Nucleus accumbens (tissue), 56 donors: ENCODE measurements at places on chromosomes 4 and X.

GRCh38 chr4:24588216-24588954 is 4.0 kb upstream of the DHX15 start:
- DNase-seq = no peak

- DNase-seq = no peak
These were observed 172.8 kb downstream of the SHROOM3 start for GRCh38 chr4:76607846-76608245.

GRCh38 chrX:11426712-11427452 is 133.7 kb downstream of the AMELX start:
- DNase-seq = no peak

- DNase-seq = no peak
These were observed 13.8 kb upstream of the SH3TC1 start for GRCh38 chr4:8185295-8185694.

- no peak for DNase-seq
These were observed 239.1 kb downstream of the CAMK2D start for GRCh38 chr4:113522433-113522832.

DNA sequence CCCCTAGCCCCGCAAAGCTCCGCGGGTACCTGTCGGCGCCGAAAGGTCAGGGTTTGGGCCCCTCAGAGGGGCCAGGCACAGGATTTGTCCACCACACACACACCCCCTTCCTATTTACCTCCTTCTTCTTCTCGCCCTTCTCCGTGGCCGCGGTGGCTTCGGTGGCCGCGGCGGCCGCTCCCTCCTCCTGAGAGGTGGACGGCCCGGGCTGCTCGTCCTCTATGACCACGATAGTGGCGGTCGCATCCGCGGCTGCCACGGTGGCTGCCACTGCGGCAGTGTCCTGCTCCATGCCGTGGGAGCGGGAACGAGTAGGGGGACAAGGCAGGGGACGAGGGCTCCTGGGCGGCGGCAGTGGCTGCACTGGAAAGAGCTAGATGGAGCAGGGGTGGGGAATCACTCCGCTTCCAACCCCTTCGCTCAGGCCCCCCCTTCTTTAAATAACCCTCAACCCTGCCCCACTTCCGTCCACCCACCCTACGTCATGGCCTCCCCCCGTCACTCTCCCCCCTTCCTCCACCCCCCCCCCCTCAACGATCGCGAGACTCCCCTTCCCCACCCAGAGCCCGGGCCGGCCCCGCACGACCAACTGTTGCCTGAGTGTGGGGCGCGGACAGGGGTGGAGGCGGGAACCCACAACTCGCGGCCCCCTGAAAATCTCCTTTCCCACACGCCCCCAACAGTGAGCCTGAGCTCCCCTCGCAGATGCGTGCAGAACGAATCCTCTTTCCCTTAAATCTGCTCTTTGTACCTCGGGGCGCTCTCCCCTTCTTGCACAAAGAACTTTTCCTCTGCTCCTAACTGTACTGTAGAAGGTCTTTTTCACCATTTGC is at the start of gene SMARCA1:
TSS of gene SMARCA1 (minus strand) at position 412 of the 833 bp plus-strand sequence. CDS start at position 292, 120 bp downstream.
- peak; percentile 18 for DNase-seq

GRCh38 chr4:1022739-1023066 is 11.3 kb downstream of the FGFRL1 start:
- no peak for DNase-seq

DNA sequence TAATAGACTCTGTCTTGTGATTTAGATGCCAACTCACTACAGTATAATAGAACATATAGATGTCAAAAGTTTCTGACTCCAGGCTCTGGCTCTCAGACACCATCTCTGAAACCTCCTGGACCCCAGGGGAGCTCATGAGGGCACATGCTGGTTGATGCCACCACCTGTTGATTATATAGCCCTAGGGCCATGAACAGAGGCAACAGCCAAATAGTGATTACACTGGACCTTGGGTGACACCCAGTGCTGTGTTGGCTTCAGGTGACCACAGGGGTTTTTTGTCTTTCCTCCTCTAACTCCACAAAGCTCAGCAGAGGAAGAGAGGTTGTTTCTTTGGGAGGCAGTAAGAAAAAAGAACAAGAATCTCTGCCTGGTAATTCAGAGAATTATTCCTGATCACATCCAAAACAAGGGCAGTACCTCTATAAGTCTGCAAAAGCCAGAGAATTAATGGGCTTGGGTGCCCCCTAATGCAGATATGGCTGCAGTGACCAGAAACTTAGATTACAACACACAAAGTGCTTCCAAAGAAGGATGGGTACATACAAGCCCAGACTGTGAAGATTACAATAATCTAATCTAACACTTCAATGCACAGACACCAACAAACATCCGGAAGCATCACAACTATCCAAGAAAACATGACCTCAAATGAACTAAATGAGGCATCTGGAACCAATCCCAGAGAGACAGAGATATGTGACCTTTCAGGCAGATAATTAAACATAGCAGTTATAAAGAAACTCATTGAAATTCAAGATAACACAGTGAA is 1920.6 kb downstream of the ARAP2 start:
- no peak for DNase-seq

DNA sequence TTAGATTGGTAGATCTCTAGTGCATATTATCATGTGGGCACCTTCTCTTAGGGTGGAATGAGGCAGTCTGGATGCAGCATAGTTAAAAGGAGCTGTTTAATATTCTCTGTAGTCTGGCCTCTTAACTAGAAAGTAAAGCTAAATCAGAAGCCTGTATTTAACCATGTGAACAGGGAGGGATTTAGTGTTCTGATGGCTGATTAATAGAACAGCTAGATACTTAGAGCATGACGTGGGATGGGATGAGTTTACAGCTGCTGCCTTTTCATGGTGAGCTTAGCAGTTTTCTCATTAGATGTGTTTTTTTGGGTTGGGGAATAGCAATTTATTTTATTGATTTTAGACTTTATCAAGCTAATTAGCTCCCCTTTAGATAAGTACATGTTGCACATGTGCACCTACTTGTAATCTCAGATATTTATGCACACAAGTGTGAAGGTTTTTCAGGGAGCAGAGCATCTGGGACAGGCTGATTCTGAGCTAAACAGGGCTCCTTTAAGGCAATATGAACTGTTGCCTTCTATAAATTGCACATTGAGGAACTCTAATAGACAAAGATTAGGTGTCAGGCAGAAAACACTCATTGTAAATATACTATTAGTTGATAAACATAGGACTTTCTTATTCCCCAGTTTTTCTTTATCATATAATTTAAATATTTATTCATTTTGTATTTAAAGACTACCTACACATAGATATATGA is 34.1 kb downstream of the YIPF6 start:
- DNase-seq = no peak

DNA sequence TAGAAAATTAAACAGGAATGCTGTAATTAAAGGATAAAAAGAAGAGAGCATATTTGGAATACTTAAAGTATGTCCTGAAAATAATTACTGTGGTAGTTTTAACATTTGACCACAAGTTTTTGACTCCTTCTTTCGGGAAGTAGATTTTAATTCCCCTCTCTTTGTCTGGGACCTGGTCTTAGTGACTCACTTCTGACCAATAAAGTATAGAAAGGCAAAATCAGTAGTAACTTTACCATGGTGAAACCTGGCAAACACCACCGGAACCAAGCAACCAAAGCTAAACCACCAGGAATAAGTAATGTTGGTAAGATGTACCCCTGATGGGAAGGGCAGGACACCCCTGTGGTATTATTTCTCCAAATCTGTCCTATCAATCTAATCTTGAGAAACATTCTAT is 314.8 kb downstream of the PDHA2 start:
- no peak for DNase-seq

DNA sequence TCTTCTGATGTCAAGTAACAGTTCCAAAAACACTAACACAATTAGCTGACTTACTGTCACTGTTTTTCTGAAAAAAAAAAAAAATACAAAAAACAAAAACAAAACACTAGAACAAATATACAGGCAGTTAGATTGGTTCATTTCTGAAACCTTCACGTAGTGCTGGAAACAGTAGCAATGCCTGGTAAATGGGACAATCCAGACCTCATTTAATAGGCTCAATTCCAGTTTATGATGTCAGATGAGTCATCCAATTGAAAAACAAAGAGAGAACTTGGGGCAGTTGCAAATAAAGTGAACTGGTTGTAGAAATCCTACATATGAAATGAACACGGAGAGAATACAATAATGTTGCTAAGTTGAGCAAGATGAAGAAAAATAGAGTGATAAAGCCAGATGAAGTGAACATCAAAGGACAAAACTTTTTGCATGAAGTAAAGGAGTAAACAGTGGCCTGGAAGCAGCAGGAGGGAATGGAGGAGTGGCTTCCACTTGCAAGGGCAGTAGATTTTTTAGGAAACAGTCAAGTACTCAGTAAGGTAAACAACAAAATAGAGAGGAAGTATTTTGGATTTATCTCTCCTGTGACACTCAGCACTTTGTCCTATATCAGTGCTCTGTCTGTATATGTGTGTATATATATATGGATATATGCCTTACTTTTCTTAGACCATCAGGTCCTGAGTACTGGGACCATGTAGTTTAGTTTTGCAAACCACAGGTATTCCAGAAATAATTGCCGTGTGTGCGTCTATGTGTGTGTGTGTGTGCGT is 39.3 kb upstream of the MAGEA10 start:
- no peak for DNase-seq

GRCh38 chr4:13347517-13348125 is 136.5 kb downstream of the RAB28 start:
- DNase-seq = no peak

- no peak for DNase-seq
These were observed 54.3 kb upstream of the MAGEB2 start for GRCh38 chrX:30161043-30161442.

- no peak for DNase-seq
These were observed 617 bp upstream of the MRFAP1L1 start for GRCh38 chr4:6710282-6710681.

DNA sequence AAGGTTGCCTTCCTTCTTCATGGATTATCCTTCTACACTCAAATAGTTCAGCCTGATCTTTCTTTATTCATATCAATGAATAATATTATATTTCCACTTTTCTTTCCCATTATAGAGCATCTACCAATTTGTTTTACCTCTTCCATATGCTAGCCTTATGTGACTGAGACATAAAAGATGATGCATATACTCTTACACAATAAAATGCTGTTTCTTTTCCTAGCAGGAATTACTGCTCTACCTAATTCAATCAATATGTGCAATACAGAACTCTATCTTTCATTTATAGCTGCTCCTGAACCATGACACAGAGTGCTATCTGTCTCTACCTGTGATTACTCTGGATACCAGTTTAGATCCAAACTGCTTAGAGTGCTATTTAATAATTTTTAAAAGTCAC is 2334.0 kb downstream of the PCDH7 start:
- no peak for DNase-seq

DNA sequence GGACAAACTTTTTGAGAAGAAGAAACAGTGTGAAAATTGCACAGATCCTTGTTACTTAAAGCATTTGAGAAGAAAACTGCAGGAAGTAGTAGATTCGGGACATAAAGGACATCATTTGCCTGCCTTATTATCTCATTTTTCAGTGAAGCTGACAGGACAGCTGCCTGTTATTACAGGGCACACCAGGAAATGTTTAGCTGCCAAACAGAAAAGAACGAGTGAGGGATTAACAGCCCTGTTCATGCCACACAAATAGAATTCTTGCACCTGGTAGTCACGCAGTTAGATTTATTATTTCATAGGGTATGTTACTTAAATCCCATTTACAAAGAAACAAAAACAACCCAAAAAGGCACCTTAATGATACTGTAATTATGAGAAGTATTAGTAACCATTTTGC is 100.6 kb downstream of the CHIC2 start:
- no peak for DNase-seq

GRCh38 chrX:68842781-68843581 is 14.2 kb downstream of the EFNB1 start:
- DNase-seq = no peak

GRCh38 chrX:106919932-106920452 is at the start of gene CLDN2:
CLDN2 (plus strand) TSS chrX:106920402; CDS start chrX:106928229, 7,827 bp downstream.
- no peak for DNase-seq

GRCh38 chr4:26884486-26884988 is 23.9 kb downstream of the STIM2 start:
- DNase-seq = no peak

GRCh38 chr4:3285558-3286334 is 7.1 kb upstream of the RGS12 start:
- no peak for DNase-seq

DNA sequence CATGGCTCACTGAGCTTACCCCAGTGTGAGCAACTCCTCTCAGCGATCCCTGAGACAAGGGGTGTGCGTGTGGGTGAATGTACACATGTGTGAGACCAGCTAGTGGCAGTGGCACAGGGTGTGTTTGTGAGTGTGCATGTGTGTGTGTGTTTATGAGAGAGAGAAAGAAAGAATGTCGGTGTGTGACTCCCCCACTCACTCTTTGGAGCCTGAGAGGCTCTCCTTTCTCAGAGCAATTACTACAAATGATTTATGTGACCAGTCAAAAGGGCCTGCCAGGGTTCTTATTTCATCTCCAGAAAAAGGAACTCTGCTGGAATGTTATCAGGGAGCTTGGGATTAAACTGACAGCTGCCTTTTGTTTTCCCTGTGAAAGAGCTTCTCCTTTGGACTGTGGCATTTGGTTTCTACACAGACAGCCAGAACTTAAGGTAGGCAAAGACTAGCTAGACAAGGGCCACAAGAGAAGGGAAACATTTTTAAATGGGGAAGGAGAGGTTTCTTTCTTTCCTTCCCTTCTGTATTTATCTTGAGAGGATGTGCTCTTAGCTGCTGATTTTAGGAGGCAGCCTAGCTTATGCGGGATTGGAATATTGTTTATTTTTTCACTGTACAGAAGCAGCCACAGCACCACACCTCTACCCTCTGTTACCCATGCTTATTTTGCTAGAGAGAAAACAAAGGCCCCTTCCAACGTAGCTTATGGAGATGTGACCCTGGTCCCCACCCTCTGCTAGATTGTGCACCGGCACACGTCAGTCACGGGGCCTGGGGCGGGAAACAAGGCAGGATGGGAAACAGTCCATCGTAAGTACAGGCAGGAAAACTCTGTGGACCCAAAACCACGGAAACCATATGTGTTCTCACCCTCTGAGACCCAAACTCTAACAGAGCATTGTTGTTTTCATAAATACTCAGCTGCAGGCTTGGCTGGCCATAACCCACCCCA is 143.5 kb downstream of the MGST2 start:
- DNase-seq = no peak

GRCh38 chr4:32689518-32689917 is 1969.3 kb downstream of the PCDH7 start:
- no peak for DNase-seq

DNA sequence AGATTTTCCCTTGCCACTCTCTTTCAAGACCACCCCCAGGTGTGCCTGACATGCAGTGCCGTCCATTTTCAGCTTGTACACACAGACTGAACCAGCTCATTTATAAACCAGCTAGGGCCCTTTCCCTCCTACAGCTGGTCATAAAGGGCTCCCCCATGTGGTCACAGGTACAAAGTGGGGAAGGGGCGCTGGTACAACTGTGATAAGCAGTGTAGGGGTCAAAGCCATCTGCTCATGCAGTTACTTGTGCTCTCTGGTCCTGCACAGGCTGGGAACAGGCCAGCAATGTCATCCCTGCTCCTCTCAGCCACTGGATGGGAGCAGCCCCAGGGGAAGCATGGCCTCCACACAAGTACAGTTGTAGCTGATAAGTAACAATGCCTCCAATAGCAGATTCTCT is 20.6 kb downstream of the GABRQ start:
- no peak for DNase-seq

GRCh38 chrX:137052643-137053235 is 18.9 kb upstream of the GPR101 start:
- DNase-seq = peak; percentile 4
